ENCODE measurements at places on chromosomes 7 and 10.

- DNase-seq: no peak
Observed at GRCh38 chr7:69367780-69368179, 230.5 kb upstream of the AUTS2 start.

DNA sequence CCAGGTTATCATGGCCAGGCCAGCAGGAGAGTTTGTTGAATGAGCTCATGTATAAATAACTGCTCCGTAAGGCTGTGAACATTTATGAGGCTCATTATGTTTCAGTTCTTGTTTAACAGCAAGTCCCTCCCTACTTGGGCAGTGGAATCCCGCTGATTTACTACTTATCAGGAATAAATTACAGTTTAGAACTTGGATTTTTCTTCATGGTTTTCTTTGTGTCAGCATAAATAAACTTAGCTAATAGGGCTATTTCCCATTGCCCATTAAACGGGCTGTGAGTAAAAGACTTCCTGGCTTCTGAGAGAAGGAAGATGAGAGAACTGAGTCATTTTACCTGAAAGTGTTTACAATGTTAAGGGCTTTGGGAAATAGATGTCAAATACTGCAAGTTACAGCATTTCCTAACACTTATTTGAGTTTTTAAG is 701.6 kb upstream of the ANKRD30A start:
- no peak for DNase-seq

- no peak for DNase-seq
Observed at GRCh38 chr7:2853147-2853546, 9.0 kb upstream of the GNA12 start.

GRCh38 chr7:112439476-112439875 is 10.8 kb upstream of the IFRD1 start:
- no peak for DNase-seq

DNA sequence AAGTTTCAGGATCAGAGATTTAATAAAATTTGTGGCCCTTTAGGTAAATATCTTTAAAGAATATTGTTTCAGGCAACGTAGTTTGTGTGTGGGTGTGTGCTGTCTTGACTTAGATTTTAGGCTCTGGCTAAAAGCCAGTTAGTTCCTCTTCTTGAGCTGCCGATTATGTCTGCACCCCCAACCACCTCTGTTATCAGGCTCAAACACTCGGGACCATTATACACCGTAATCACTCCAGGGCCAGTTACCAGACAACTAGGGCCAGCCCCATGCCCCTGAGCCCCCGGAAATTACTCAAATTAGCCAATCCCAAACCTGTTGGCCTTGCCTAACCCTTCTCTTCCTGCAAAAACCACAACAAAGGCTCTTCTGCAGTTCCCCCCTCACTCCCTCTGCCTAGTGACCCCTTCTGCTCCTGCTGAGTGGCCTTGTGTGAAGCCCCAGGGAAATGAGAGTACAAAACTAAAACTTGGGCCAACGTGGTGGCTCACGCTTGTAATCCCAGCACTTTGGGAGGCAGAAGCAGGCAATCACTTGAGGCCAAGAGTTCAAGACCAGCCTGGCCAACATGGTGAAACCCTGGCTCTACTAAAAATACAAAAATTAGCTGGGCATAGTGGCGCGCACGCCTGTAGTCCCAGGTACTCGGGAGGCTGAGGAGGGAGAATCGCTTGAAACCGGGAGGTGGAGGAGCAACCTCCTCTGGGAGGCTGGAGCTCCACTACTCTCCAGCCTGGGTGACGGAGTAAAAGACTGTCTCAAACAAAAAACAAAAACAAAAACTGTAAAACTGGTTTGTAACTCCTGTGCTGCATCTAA is 9.2 kb upstream of the HNRNPF start:
- peak; percentile 77 for DNase-seq

DNA sequence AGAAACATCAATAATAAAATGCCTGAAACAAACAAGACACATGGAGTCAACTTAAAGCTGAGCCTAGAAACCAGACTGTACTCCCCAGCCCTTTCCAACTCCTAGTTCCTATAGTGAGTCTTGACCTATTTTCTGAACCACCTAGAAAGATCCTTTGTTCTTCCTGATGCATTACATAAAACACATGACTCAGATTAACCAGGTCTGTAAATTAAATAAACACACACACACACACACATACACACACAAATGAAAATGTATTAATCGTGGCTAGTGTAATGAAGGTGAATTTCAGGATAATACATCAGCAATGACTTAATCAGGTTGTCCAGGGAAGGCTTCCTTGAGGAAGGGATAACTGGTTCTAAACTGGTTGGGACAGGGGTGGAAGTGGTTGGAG is 104.7 kb downstream of the ST8SIA6 start:
- no peak for DNase-seq

GRCh38 chr7:2154121-2154520 is 78.6 kb downstream of the MAD1L1 start:
- DNase-seq: no peak

GRCh38 chr7:102974366-102975236 is 61.8 kb downstream of the LRRC17 start:
- no peak for DNase-seq

DNA sequence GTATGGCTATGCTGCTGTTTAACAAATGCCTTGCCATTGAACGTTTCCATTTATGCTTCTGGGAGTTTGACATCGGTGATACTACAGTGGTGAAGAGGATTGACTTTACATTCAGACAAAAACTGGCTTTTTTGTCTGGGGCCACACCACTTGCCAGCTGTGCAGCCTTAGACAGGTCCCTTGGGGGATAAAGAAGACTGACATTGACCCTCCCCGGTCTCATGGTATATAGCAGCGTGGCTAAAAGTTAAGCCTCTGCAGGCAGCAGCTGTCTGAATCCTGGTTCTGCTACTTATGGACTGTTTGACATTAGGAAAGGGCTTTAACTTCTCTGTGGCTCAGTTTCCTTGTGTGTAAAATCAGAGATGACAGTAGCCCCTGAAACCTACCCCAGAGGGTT is 42.0 kb upstream of the PTF1A start:
- DNase-seq: no peak

DNA sequence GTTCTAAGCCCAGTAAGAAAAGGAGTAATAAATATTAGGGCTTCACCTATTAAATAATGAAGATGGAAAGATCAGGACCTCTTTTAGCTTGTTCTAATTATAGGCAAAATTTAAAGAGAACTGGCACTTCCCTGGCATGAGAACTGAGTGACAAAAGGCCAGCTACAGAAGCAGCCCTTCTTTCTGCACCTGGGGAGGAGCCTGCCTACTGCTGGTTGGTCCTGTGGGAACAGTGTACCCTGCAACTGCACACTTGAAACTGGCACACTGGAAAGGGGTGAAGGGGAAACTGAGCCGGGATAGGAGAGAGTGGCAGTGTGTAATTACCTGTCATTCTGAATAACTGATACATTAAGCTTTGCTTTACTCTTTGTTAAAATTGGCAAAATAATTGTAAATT is 80.4 kb downstream of the SHH start:
- DNase-seq: no peak

GRCh38 chr7:105600720-105601550 is 19.6 kb upstream of the EFCAB10 start:
- DNase-seq: no peak

DNA sequence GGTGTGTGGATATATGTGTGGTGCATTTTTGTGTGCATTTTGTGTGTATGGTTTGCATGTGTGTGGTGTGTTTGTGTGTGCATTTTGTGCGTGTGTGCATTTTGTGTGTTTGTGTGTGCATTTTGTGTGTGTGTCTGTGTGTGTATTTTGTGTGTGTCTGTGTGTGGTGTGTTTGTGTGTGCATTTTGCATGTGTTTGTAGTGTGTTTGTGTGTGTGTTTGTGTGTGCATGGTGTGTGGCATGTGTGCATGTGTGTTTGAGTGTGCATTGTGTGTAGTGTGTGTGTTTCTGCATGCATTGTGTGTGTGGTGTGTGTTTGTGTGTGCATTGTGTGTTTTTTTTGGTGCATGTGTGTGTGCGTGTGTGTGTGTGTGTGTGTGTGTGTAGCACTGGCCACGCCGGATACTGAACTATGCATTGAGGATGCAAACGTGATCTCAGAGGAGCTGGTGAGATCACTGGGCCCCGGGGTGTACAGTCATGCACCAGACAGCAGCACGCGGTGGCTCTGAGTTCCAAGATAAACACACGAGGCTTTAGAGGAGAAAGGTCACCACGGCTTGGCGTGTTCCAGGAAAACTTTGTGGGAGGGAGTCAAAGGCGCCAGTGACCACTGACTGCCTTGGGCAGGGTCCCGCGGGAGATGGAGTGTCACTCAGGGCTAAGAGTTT is 106.6 kb upstream of the SHH start:
- DNase-seq: no peak
